ENCODE measurements at places on chromosomes 6 and 20.

GRCh38 chr6:111147440-111147839 lies 60.1 kb downstream of the SLC16A10 start:
- no peak for DNase-seq

GRCh38 chr6:166656230-166657151 lies 29.4 kb upstream of the RPS6KA2 start:
- DNase-seq, result no peak

DNA sequence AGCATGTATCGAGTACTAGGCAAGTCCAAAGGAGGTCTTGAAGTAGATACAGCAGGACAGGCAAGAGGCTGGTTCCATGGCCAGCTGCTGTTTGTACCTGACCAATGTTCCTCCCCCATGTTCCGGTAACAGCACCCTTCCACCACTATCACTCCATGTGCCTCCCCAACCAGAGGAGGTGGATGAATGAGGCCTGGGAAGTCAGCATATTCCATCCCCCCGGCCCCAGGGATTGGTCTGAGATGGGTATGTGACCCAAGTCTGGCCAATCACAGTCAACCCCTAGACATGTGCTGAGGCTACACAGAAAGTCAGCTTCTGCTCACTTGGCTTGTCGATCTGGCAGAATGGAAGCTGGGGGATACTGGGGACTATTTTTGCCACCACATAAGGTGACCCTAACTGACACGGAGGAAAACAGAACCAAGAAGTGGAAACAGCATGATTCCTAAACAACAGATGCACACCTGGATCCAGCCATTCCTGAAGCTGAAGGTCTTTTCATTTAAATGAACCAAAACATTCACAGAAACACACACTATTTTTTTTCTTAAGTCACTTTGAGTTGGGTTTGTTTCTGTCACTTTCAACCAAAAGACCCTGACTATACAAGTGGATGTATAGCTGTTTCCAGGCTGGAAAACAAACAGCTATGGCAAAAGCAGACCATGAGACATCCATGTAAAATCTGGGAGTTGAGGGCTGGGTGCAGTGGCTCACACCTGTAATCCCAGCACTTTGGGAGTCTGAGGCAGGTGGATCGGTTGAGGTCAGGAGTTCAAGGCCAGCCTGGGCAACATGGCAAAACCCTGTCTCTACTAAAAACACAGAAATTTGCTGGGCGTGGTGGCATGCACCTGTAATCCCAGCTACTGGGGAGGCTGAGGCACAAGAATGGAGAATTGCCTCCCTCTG lies 70.4 kb upstream of the PTPN1 start:
- no peak for DNase-seq

GRCh38 chr20:53399592-53400335 lies 193.9 kb downstream of the ZNF217 start:
- no peak for DNase-seq

- no peak for DNase-seq
Measured at GRCh38 chr6:7730001-7730783, 4.3 kb downstream of the BMP6 start.

- DNase-seq, result no peak
Measured at GRCh38 chr6:71602385-71603007, 283.9 kb upstream of the RIMS1 start.

DNA sequence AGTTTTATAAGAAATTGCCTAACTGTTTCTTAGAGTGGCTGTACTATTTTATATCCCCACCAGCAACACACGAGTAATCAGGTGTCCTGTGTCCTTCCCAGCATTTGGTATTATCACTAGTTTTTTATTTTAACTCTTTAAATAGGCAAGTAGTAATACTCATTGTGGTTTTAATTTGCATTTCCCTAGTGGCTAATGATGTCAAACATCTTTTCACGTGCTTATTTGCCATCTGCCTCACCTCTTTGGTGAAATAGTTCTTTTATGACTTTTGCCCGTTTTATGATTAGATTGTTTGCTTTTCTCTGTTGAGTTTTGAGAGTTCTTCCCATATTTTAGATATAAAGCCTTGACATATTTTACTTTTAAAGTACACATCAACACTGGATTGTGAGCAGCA lies 57.8 kb downstream of the GCLC start:
- no peak for DNase-seq

- DNase-seq, result no peak
Measured at GRCh38 chr20:40717343-40717865, 28.4 kb upstream of the MAFB start.

Measured in substantia nigra (tissue), 51 donors.